Stimulated activated CD8-positive, alpha-beta memory T cell treated with anti-CD3 and anti-CD28 coated beads, Interleukin-2, amount 100 ng/mL, for 48 hours (primary cell): ENCODE measurements at places on chromosomes 3 and 15.

- no peak for DNase-seq
These were observed 25.7 kb upstream of the MYLK start for GRCh38 chr3:123909785-123910184.

- no peak for DNase-seq
These were observed 34.5 kb downstream of the POMGNT2 start for GRCh38 chr3:43071313-43071893.

- DNase-seq: no peak
These were observed 47.1 kb downstream of the FLNB start for GRCh38 chr3:58055314-58055713.

DNA sequence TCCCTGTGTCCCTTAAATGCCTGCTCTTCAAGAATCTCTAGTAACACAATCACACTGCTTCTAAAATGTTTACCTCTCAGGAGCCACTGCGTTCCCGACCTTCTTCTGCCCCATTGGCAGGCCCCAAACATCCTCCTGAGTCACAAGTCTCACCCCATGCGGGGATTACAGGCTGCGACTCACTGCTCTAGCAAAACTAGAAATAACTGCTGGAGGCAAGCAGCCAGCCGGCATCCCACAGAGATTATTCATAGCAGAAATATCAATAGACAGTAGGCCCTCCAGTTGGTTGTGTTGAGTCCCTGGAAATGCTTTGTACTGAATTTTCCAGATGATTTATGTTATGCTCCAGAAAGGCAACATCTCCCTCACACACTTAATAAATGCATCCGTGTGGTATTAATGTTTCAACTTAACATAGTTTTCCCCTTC, 64.8 kb downstream of the RFTN1 start:
- DNase-seq: peak; percentile 44

DNA sequence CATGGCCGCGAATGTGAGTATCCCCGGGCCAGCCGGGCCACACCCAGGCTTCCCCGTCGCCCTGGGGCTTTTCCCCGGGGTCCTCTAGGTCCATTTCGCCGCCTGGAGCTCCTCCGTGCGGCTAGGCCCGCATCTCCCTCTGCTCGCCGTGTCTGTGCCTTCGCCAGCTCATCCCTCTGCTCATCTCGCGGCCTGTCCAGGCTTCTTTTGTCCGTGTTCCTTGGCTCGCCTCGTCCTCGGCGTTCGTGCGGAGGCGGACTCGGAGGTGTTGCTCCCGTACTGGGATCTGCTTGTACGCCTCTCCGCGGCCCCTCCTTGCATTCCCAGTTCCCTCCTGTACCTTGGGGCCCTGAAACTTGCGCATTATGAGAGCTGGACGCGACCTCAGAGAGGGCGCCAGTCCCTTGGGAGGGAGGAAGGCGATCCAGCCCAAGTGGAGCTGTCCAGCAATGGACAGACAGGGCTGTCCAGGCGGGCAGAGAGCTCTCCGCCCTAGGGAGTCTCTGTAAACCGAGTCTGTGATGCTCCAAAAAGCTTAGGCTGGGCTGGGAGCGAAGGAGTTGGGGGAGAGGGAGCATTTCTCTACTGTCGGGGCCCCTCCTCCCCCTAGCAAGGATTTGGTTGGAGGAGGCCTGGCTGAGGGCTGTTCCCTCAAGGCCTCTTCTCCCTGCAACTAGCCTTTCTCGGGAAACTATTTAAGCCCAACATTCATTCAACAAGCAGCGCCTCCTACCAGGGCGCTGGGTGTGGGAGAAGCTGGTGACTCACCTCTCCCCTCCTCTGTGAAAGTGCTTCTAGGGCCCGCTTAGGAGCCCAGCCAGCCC, 553 bp downstream of the TMEM43 start:
- DNase-seq: peak; percentile 48
